Effector CD8-positive, alpha-beta T cell (primary cell): ENCODE measurements at places on chromosomes 5 and 9.

GRCh38 chr5:9534881-9535517, 10.9 kb downstream of the SEMA5A start:
- DNase-seq, result no peak

DNA sequence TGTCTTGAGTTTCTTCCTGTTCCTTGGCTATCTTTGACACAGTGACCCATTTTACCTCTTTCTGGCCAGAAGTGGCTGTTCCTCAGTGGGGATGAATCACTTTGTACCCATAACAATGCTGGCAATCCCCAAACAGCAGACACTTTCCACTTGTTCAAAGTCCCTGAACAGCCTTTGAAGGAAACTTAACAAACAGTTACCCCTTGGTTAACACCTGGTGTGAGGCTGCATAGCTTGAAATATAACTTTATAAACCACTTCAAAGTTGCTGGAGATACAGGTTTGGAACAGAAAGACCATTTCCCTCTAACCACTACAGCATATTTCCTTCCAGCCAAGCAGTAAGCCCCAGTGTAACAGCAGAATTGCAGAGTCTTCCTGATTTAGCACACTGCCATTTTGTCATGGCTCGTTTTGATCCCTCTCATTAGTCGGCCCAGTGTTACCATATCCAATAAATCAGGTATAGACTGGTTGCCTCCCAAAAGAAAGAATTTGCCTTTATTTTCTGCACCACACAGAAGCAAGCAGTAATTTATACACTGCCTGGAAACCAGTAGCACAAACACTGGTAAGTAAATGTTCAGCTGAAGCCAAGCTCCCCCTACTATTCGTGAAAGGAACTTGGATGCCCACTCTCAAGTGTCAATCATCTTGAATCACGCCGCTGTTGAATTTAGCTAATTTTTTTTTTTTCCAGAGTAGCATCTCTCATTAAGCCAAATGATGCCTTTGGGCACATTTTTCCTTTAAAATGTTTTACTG, 225.9 kb downstream of the PIK3R1 start:
- no peak for DNase-seq

- no peak for DNase-seq
Observed at GRCh38 chr5:16844952-16845351, 91.1 kb downstream of the MYO10 start.

- DNase-seq, result no peak
Observed at GRCh38 chr9:112505607-112506006, 19.0 kb downstream of the KIAA1958 start.

DNA sequence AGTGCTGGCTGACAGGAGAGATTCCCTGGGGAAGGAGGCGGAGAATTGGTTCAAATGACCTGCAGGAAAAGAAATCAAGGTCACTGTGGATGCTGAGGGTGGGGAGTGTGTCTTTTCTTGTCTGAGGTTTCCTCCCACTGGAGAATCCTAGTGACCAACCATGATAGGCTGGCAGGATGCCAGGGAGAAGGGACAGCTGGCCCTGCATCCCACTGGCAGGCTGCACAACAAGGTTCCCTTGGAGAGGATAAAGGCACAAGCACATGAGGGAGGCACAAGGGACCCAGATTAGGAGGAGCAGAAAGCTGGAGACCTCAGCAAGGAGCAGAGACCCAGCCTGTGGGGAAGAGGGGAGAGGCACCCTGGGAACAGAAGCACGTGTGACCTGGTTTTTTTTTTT, 11.4 kb upstream of the ZDHHC12 start:
- DNase-seq, result no peak

GRCh38 chr5:57416278-57416994, 66.2 kb downstream of the ACTBL2 start:
- DNase-seq, result no peak

DNA sequence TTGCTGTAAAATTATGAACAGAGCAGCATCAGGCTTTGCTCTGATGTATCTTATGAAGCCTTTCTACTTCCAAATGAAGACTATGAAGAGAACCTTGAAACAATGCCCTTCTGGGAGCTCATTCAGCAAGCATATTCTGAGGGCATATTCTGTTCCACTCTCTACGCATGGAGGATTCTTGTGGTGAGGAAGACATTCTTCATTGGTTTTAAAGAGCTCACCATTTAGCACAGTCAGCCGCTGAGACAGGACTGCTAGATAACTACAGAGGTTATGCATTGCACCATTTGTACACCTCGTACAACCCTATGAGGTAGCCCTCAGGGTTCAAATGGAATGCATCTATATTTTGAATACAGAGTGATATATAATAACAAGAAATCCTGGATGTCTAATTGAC, 61.0 kb downstream of the INVS start:
- DNase-seq, result no peak

GRCh38 chr9:108156270-108156998, 666.9 kb upstream of the KLF4 start:
- no peak for DNase-seq

- DNase-seq, result peak; percentile 53
Observed at GRCh38 chr9:33374634-33375237, 27.6 kb downstream of the AQP7 start.

GRCh38 chr9:2344436-2344835, 277.2 kb upstream of the VLDLR start:
- no peak for DNase-seq

DNA sequence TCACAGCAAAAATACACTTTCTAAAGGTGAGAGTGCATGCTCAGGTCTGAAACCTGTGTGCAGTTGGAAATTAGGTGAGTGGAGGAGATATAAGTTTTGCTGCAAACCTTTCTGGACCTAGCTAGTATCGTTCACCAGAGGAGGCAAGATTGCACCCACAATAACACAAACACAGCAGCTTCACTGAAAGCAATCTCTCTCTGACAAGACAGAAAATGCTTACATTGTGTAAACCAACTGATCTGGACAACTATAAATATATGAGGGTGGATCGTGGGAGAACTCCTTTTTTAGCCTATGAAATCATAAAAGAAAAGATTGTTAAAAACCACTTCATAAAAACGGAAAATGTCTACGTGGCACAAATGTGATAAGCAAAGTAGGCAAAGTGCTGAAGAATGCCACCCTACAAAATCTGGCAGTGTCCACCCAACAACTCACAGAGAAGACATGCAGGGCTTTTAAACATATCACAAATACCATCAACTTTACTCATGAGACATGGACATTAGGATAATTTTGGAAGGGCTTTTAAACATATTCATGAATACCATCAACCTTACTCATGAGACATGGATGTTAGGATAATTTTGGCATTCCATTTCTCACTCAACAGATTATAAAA, 134.3 kb downstream of the CDH18 start:
- no peak for DNase-seq

GRCh38 chr9:84294241-84294950, 46.2 kb downstream of the SLC28A3 start:
- no peak for DNase-seq

GRCh38 chr5:143801252-143801939, 10.6 kb upstream of the HMHB1 start:
- no peak for DNase-seq

- no peak for DNase-seq
Observed at GRCh38 chr9:86645303-86645702, 291.1 kb upstream of the TUT7 start.

- DNase-seq, result no peak
Observed at GRCh38 chr5:124651663-124652513, 94.6 kb downstream of the ZNF608 start.

GRCh38 chr5:106408141-106408540, 1262.6 kb downstream of the EFNA5 start:
- DNase-seq, result no peak

DNA sequence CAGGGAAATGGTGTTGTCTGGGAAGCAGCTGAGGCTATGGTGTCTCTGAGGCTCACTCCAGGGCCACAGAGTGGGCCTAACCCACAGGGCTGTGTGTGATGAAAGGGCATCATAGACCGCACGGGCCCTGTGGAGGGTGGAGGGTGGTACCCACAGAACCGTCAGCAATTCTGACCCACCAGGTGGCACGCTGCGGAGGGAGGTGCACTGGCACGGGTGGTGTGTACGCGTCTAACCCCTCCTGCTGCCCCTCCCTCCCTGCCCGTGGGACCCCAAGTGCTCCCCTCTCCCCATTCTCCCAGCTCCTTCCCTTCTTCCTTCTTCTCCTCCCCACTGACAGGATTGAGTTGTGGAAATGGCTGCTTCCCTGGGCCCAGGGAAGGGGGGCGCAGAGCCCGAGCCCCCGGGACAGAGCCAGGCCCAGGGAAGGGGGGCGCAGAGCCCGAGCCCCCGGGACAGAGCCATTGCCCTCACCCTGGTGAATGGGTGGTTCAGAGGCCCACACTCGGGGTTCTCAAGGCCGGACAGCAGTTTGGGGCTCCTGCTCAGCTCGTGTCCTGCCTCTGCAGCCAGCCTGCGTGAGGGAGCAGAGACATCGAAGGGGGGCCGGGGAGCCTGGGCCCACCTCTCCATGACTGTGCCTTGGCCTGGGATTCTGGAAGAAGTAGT, 6.8 kb downstream of the LCN10 start:
- no peak for DNase-seq

DNA sequence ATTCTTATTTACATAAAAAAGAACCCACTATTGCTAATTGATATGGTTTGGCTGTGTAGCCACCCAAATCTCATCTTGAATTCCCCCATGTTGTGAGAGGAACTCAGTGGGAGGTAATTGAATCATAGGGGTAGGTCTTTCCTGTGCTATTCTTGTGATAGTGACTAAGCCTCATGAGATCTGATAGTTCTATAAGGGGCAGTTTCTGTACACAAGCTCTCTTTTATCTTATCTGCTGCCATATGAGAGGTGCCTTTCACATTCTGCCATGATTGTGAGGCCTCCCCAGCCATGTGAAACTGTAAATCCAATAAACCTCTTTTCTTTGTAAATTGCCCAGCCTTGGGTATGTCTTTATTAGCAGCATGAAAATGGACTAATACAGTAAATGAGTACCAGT, 58.2 kb upstream of the PRR16 start:
- no peak for DNase-seq

DNA sequence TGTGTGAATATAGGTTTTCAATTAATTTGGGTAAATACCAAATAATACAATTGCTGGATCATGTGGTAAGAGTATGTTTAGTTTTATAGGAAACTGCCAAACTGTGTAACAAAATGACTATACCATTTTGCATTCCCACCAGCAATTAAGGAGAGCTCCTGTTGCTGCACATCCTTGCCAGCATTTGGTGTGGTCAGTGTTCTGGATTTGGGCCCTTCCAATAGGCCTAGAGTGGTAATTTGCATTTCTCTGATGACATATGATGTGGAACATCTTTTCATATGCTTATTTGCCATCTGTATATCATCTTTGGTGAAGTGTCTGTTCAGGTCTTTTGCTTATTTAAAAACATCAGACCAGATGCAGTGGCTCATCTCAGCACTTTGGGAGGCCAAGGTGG, 11.6 kb upstream of the RFK start:
- DNase-seq, result no peak

DNA sequence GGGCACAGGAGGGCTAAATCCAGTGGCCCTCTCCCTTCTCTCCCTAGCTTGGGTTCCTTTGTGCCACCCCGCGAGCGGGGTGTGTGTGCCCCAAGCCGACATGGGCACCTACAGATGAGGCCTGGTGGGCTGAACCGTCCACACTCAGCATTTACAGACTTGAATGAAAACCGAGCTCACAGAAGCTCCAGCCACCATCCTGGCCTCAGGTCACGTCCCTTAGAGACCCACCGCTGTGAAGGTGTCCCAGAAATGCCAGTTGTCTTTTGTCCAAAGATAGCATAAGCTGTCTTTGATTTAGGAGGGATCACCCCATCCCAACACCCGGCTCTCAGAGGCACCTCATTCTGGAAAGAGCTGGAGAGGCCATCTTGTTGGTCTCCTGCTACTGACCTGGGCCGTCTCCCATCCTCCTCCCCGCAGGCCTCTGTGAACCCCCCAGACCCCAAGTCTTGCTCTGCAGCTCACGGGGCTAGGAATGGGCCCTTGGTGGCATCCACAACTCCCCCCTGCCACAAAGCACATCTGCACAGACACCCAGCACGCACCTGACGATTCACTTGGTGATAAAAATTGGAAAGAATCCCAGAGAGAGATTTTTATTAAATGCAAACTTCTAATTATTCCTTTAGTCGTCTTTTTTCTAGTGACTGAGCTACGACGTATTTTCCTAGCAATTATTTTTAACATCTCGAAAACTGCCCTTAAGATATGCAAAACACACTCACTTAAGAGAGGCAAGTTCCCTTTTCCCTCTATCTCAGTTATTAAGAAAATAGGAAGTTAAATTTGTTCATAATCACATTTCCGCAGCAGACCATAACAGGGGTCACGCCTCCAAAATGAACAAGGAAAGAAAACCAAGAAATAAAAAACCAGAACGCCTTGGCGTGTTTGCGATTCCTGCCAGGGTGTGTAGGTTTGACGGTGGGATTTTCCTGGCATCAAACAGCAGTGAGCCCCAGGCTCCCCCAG, 80.5 kb upstream of the LMX1B start:
- DNase-seq, result no peak

GRCh38 chr5:134145041-134145757, 30.7 kb downstream of the TCF7 start:
- DNase-seq, result no peak
